Effector memory CD4-positive, alpha-beta T cell (primary cell): ENCODE measurements at places on chromosomes 7 and 10.

- no peaks in the 10 kb centered on the region for H3K4me1 ChIP-seq
- no peak overlapping the region for H3K4me3 ChIP-seq
- H3K27me3 ChIP-seq = no peaks in the 10 kb centered on the region
- no peaks in the 10 kb centered on the region for H3K36me3 ChIP-seq
Observed at GRCh38 chr10:55098452-55098851, 297.4 kb upstream of the PCDH15 start.

- H3K27ac ChIP-seq = no peak overlapping the region
- H3K4me1 ChIP-seq = no peaks in the 10 kb centered on the region
- H3K36me3 ChIP-seq = no peaks in the 10 kb centered on the region
- H3K27me3 ChIP-seq = no peaks in the 10 kb centered on the region
- H3K4me3 ChIP-seq = no peak overlapping the region
- DNase-seq = no peak
Observed at GRCh38 chr10:92839191-92840085, 8.9 kb upstream of the EXOC6 start.

- H3K4me3 ChIP-seq = no peak overlapping the region
- H3K27me3 ChIP-seq = no peaks in the 10 kb centered on the region
- no peak overlapping the region for H3K27ac ChIP-seq
- H3K4me1 ChIP-seq = no peaks in the 10 kb centered on the region
- no peak for DNase-seq
Observed at GRCh38 chr7:151661587-151661986, 141.9 kb upstream of the RHEB start.

GRCh38 chr7:26440233-26441001 lies 148.8 kb downstream of the SNX10 start:
- no peaks in the 10 kb centered on the region for H3K36me3 ChIP-seq
- DNase-seq = no peak
- no peaks in the 10 kb centered on the region for H3K27me3 ChIP-seq

DNA sequence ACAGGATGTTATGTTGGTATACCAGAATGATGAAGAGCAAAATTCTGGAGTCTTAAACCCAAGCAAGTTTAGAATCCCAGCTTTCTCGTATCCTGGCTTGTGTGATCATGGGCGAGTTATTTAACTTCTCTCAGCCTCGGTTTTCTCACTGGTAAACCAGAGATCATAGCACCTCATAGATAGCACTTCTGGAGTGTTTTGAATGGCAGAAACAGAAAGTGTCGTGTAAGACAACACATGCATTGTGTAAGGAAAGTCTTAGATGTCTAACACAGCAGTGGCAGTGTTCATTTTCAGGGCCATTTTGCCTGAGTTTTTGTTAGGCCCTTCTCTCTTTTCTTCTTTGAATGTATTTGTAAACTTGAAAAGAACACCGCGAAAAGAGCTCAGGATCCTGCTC lies 465.1 kb downstream of the AUTS2 start:
- no peak for DNase-seq
- H3K36me3 ChIP-seq = no peaks in the 10 kb centered on the region
- no peak overlapping the region for H3K27ac ChIP-seq
- H3K27me3 ChIP-seq = no peaks in the 10 kb centered on the region

- DNase-seq = no peak
- no peaks in the 10 kb centered on the region for H3K27me3 ChIP-seq
- H3K4me3 ChIP-seq = no peak overlapping the region
Observed at GRCh38 chr10:97740613-97741012, 3.7 kb downstream of the ZFYVE27 start.

DNA sequence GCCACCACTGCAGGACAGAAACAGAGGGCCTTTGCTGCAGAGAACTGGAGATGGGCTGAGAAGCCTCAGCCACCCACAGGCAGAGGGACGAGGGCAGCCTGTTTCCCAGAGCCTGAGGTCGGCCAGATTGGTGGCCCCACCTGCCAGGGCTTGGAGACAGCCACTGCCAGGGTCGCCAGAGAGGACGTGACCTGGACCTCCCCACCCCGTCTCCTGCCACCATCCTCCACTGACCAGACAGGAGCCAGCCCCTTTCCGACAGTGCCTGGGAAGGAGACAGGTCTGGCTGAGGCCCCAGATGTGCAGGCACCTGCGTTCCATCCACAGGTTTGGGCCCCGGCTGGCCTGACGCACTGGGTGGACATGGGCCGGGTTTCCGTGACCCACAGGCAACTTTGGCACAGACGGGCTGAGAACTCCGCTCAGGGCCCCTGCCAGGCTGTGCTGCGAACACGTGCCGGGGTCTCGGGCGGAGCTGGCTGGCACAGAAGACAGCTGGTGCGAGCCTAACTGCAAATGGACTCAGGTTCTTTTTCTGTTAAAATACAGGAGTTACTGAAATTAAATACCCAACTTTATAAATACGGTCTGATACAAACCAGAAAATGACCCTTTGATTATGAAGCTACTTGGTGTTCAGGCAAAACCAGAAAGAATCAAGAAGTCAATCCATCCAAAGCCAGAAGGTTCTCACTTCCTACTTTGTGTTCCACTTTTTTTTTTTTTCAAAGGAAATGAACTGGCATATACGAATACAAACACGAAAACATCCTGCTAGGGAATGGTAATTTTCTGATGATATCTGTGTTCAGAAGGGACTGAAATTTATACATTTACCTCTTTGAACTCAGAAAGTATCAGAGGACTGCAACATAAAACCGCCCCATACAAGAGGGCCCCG lies 6.9 kb downstream of the COX19 start:
- no peaks in the 10 kb centered on the region for H3K27me3 ChIP-seq
- H3K36me3 ChIP-seq = peaks cover 52% of the 10 kb centered on the region
- H3K27ac ChIP-seq = no peak overlapping the region
- no peak for DNase-seq

- no peak overlapping the region for H3K4me3 ChIP-seq
- no peaks in the 10 kb centered on the region for H3K27me3 ChIP-seq
- no peaks in the 10 kb centered on the region for H3K36me3 ChIP-seq
- no peak for DNase-seq
Observed at GRCh38 chr10:109929501-109930219, 6.3 kb upstream of the XPNPEP1 start.

DNA sequence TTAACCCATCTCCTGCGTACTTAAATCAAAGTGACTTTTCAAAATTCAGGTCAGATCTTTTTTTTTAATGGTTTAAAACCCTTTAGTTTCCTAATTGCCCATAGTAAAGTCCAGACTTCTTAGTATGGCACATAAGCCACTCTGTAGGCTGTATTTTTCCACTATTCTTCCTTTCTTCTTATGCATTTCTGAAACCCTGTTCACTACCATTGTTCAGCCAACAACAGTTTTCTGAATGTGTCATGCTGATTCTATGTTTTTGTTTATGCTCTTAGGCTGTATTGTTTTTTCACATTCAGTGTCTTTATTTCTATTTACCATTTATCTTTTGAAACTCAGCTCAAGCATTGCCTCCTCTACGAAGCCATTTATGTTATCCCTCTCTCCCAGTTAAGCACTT lies 26.7 kb downstream of the CCSER2 start:
- no peaks in the 10 kb centered on the region for H3K36me3 ChIP-seq
- DNase-seq = no peak
- H3K27me3 ChIP-seq = no peaks in the 10 kb centered on the region
- H3K4me1 ChIP-seq = peaks cover 5% of the 10 kb centered on the region

DNA sequence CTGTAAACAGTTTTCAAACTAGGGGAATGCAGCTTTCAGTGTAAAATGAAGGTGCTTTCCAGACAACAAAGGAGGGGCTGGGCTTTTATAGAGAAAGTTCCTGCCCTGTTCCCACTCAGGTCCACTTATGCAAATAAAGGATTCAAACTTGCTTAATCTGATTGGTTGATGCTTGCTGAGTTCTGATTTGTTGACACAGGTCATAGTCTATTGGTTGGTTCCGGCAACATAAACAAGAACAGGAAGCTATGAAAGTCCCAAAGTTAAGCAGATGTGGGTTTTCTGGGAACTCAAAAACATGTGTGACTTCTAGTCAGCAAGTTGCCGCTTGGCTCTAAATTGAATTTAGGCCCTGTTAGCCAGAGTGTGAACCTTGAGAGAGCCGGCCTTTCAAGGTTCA lies 194.2 kb upstream of the SVIL start:
- no peaks in the 10 kb centered on the region for H3K4me1 ChIP-seq
- H3K4me3 ChIP-seq = no peak overlapping the region
- no peak overlapping the region for H3K27ac ChIP-seq
- DNase-seq = no peak

DNA sequence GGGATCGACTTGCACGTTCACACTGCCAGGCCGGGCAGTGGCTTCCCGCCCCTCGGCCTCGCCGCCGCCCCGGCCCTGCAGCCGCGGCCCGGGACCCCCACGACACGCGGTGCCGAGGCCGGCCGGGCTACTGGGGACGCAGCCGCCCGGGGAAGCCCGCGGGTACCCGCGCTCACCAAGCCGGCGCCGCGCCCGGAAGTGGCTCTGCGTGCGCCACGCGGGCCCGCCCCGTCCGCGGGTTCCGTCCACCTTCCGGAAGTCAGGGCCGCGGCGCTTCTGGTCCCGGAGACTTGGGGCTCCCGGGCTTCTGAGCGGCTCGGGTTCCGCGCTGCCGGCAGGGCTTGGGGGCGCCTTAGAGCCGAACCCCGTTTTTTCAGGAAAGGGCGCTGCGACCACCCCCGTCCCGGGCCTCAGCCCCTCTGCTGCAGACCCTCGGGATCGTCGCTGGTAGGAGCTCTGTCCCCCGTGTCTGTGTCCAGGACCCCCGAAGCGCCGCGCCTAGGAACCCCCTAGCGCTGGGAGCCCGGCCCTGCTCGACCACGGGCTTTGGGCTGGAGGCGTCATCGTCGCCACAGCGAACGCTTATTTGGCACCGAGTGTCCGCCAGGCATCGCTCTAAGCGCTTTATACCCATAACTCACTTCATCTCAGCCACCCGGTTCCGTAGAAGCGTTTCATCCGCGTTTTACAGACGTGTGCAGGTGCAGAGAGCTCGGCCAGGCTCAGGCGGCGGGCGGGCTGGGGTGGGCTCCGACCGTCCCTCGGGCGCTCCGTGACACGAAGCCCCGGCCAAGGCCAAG lies at the start of gene PSMG3:
PSMG3 (minus strand) TSS at position 200 of the 800 bp plus-strand sequence. CDS start 693 bp downstream, outside the sequence.
- H3K4me3 ChIP-seq = peak within 1 kb of the TSS; percentile 95
- no peaks in the 10 kb centered on the region for H3K27me3 ChIP-seq
- DNase-seq = peak; percentile 70
- peak within 1 kb of the TSS; percentile 77 for H3K27ac ChIP-seq
- H3K36me3 ChIP-seq = peaks cover 10% of the 10 kb centered on the region

DNA sequence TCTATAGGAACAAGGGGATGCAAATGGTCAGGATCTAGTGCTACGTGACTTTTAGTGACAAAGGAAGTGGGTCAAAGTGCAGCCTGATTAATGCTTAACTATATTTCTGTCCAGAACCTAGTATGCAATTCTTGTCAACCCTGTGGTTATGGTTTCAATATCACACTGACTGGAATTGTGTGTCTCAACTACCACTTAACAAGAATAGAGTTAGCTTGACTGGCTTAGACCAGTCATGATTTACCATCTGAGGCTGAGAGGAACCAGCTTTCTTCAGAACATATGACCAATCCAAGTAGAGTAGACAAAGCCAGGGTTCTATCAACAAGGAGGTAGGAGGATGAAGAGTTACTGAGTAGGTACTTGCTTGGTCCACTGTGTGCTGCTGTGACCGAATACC lies 54.4 kb downstream of the MYPN start:
- no peak for DNase-seq
- no peak overlapping the region for H3K4me3 ChIP-seq
- no peaks in the 10 kb centered on the region for H3K4me1 ChIP-seq

DNA sequence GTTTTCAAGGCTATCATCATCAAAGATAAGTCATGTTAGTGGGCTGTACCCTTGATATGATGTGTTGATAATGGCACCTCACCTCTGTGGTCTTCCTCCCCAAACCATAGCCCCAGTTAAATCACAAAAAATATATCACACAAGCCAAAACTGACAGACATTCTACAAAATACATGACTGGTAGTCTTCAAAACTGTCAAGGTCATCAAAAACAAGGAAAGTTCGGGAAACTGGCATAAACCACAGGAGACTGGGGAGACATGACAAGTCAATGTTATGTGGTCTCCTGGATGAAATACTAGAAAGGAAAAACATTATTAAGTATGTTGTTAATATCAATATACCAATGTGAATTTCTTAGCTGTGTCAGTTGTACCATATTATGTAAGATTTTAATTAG lies 279.5 kb upstream of the FZD1 start:
- H3K27ac ChIP-seq = no peak overlapping the region
- no peak overlapping the region for H3K4me3 ChIP-seq
- H3K36me3 ChIP-seq = no peaks in the 10 kb centered on the region
- no peaks in the 10 kb centered on the region for H3K4me1 ChIP-seq

- H3K27me3 ChIP-seq = no peaks in the 10 kb centered on the region
- DNase-seq = no peak
- H3K36me3 ChIP-seq = no peaks in the 10 kb centered on the region
- H3K4me3 ChIP-seq = no peak overlapping the region
- H3K4me1 ChIP-seq = no peaks in the 10 kb centered on the region
Observed at GRCh38 chr7:43572516-43573049, 10.3 kb upstream of the STK17A start.

DNA sequence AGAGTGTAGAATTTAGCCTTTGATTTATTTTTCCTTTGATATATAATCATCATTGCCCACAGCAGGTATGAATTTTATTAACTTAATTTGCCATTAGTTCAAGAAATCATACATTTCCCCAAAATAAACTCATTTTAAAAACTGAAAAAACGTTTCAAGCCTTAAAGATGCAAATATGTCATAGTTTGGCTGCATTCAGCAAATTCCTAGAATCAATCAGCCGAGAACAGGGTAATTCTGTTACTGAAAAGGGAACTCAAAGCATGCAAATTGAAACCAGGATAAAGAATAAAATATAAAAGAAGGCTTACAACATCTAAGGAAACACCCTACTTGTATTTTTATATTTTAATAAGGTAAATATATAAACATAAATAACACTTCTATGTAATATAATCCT lies 233.8 kb upstream of the PRKCQ start:
- no peak for DNase-seq
- H3K27ac ChIP-seq = no peak overlapping the region
- H3K4me3 ChIP-seq = no peak overlapping the region
- no peaks in the 10 kb centered on the region for H3K36me3 ChIP-seq
- peaks cover 7% of the 10 kb centered on the region for H3K27me3 ChIP-seq
- no peaks in the 10 kb centered on the region for H3K4me1 ChIP-seq

GRCh38 chr10:26157734-26158133 lies 58.8 kb upstream of the GAD2 start:
- H3K36me3 ChIP-seq = no peaks in the 10 kb centered on the region
- no peaks in the 10 kb centered on the region for H3K4me1 ChIP-seq
- H3K27me3 ChIP-seq = no peaks in the 10 kb centered on the region
- no peak for DNase-seq

DNA sequence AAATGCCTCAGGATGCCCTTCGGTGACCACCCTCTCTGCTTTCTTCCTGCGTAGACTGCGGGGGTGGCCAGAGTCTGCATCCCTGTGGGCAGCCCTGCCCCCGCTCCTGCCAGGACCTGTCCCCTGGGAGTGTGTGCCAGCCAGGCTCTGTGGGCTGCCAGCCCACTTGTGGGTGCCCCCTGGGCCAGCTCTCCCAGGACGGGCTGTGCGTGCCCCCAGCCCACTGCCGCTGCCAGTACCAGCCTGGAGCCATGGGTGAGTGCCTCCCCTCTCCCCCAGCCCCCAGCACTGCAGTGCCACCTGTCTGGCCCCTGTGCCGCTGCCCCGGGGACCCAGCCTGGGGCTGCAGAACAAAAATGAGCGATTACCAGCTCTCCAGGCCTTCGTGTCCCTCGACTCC lies 23.1 kb upstream of the ZNF862 start:
- DNase-seq = no peak
- H3K4me1 ChIP-seq = no peaks in the 10 kb centered on the region
- no peak overlapping the region for H3K27ac ChIP-seq
- H3K36me3 ChIP-seq = no peaks in the 10 kb centered on the region
- H3K27me3 ChIP-seq = no peaks in the 10 kb centered on the region

- no peaks in the 10 kb centered on the region for H3K36me3 ChIP-seq
- no peak for DNase-seq
- H3K4me3 ChIP-seq = no peak overlapping the region
- no peaks in the 10 kb centered on the region for H3K27me3 ChIP-seq
- H3K4me1 ChIP-seq = no peaks in the 10 kb centered on the region
Observed at GRCh38 chr10:123269017-123269552, 114.9 kb downstream of the BUB3 start.
